M059J (cell line): ENCODE measurements at places on chromosomes 4 and X.

DNA sequence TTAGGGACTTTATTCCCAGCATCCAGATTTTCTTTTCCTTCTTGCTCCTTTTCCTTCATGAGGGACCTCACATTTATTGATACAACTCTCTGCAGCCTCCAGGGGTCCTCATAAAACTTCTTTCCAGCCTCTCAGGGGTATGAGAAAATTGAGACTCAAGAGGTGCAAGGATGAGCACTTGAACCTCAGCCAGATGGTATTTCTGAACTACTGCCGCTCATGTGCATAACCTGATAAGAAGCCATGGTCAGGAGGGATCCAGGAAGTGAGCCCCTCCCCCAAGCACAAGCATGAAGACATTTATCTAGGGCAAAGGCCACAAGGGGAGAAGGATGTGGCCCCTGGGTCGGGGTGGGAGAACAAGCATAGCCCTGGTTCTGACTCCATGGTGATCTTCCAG, 73.3 kb downstream of the TSPAN7 start:
- no peak for DNase-seq

DNA sequence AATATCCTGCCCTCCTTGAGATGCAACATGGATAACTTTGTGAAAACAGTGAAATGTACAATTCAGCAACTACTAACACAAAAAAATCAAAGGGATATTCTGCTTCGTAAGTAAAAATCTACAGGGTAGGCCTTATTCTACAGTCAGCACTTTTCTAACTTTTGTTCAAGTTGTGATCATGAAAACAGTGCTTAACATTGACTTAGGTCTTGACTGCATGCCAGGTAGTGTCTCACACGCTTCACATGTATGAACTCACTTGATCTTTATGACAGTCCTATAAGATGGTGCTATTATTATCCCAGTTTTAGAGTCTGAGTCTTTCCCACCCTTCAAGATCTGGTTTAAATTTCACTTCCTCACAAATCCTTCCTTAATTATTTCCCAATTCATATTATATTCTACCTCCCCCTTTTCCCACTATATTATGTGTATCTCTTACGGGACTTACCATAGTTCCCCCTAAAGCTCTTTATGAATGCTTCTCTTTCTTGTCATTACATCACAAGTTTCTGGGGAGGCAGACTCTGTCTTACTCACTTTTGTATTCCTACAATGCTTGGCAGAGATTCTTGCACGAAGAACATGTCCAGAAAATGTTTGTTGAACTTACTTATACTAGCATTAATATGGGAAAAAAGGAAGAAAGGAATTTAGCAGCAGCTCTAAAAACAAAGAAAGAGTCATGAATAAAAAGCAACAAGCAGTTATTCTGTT, 179.8 kb downstream of the SCFD2 start:
- no peak for DNase-seq

GRCh38 chr4:44150091-44150576, 298.5 kb downstream of the KCTD8 start:
- DNase-seq = peak; percentile 20

- peak; percentile 11 for DNase-seq
Observed at GRCh38 chr4:7761720-7762119, 177.9 kb downstream of the AFAP1 start.

DNA sequence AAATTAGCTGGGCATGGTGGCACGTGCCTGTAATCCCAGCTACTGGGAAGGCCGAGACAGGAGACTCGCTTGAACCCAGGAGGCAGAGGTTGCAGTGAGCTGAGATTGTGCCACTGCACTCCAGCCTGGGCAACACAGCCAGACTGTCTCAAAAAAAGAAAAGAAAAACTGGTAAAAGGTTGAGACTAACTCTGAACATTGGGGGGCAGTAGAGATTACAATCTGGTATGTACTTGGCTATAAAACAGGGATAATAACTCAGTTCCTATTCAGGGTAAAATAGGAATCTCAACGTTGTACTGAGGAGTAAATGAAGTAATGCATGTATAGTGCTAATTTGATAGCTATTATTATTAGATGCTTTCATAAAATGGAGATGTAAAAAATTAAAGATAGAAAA, 12.5 kb upstream of the KLF8 start:
- peak; percentile 4 for DNase-seq

DNA sequence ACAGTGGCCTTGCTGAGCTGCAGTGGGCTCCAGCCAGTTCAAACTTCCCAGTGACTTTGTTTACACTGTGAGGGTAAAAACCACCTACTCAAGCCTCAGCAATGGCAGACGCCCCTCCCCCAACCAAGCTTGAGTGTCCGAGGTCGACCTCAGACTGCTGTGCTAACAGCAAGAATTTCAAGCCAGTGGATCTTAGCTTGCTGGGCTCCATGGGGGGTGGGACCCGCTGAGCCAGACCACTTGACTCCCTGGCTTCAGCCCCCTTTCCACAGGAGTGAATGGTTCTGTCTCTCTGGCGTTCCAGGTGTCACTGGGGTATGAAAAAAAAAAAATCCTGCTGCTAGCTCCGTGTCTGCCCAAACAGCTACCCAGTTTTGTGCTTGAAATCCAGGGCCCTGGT, 168.9 kb upstream of the INTU start:
- DNase-seq = no peak

- DNase-seq = no peak
Observed at GRCh38 chrX:24988314-24988713, 27.5 kb downstream of the ARX start.

DNA sequence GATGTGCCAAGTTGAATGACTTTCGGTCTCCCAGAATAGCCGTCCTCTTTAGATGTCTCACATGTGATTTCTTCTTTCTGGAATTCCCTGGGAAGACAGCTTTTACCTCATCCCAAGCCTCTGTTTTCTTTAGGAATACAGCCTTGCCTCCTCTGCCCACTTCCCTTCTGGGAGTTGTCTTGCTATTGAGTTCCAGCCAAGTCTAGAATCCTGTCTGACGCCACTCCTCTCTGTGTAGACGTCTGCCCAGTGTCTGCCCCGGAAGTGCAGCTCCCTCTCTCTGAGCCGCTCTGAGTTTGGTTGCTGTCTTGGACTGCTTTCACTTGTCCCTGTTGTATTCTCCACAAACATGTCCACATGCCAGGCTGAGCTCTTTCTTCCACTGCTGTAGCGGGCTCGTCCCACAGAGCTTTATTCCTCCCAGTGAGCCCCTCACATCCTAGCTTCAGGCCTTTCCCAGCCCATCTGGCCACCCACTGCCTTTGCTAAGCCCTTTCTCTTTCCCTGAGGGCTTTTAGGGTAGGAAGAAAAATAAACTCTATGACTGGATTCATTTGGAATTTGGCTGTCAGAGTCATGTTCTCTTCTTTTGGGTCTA, 9.0 kb upstream of the IGFBP7 start:
- peak; percentile 90 for DNase-seq

DNA sequence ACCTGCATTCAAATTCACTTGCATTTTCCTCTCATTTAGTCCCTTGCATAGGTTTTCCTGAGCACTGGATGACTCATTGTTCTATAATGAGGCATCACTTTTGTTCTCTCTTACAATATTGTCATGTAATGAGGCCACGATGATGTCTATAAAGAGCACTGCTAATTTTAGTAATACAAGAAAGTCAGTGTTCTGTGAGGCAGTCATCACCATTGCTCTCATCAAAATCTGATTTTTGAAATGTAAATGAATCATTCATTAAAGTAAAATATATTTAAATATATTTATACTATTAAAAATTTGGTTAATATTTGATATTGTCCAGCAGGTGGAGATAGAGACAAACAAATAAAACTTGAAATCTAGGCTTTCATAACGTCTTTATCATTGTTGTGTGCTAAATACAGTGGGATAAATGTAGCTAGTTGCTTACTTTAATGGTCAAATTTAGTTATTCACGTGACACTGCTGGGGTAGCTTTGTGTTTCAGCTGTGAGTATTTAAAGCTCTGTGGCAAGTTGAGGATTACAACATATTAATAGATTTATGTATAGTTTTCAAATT, 15.4 kb downstream of the HMGB2 start:
- peak; percentile 49 for DNase-seq

DNA sequence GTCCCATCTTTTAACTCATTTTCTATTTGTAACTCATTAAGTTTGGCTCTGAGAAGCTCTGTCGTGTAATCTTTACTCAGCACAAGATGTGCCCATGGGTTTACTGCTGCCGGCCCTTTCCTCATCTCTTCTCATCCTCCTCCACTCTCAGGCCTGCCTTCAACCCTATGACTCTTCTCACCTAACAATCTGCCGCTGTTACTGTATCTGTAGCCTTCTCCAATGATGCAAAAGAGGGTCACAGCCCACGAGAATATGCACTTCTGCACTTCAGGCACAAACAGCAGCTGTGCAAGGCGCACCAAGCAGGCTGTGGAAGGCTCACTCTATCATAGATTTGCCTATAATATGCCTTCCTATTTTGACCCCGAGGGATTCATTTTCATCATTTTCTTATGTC, 546.5 kb upstream of the GALNTL6 start:
- no peak for DNase-seq

DNA sequence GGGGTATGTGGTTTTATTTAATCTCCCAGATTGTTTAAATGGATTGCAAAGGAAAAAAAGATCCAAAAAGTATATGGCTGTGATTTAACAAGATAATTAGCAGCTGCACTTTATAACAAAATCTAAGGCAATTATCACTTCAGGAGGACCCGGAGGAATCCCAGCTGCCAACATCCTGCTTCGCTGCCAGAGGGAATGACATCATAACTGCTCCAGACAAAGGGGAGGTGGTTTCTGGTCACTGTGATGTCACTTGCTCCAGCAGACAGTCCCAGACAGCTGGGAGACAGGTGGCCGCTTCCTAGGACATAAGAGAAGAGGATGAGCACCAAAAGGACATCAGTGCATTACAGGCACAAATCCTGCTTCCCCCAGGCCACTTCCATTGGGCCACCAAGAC, 371.0 kb downstream of the BCOR start:
- DNase-seq = peak; percentile 78

GRCh38 chrX:38881066-38881465, 79.8 kb downstream of the MID1IP1 start:
- DNase-seq = no peak

GRCh38 chr4:182745237-182745636, 171.9 kb downstream of the DCTD start:
- DNase-seq = peak; percentile 66

GRCh38 chr4:163404580-163404979, 60.9 kb downstream of the NPY5R start:
- no peak for DNase-seq

DNA sequence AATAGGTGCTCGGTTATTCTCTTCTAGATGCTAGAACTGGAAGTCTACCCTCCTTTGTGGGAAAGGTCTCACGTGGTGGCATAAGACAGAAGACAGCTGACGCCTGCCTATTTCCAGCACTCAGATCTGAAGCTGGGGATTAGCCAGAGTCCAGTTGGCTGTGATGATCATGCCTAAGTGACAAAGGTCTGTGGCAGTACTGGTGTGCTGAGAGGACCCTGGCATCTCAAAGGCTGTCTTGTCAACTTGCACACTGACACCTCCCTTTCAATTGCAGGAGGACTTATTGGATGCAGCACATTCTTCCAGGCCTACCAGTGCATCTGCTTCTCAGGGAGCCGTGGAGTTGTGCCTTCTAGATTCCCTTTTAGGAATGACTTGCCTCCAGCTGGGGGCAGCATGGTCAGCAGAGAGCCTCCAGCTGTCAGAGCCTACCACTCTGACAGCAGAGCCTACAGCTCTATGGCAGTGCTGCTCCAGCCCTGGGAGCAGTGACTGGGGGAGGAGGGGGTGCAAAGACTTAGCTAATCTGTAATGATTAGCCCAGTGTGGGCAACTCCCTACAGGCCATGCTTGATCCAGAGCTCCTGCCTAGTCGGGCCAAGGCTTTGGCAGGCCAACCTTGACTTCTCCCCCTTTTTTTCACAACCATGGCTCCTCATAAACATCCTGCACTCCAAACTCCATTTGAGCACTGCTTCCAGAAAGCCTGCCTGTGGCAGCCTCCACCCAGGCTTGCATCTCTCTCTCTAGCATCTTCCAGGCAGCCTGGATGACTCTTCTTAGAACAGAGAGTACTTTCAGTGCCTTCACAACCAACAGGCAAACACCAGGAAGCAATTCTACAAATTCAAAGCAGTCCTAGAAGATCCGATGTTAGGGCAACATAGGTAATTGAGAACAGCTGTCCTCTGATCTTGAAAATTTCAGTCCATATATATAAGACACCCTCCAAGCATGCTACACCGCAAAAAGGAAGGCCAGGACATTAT, 13.8 kb upstream of the FGFBP2 start:
- no peak for DNase-seq

GRCh38 chr4:1819284-1819683, 26.2 kb downstream of the FGFR3 start:
- DNase-seq = no peak

- DNase-seq = no peak
Observed at GRCh38 chrX:70436343-70436742, 8.3 kb upstream of the DLG3 start.

GRCh38 chr4:15696866-15697265, 6.0 kb upstream of the BST1 start:
- DNase-seq = no peak

DNA sequence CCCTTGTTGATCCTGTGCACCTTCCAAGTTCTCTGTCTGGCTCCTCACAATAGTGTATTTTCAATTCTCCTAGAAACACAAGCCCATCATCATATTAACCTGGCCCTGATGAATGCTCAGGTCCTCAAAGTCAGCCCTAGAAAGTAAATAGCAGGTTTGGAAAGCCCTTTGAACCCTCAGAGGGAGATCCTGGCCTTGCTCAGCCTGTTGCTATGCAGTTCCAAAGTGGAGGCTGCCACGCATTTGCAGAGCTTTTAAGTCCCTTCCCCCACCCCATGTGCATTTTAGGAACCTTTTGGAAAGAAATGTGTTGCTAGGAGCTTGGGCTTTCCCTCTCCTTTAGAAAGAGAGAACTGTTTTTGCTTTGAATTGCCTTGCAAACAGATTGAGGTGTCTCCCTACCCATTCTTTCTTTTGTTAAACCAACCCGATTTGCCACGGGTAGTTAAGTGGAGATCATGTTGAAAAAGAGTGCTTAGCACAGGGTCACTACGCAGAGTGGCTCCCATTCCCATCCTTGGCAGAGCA, 12.2 kb downstream of the MAMLD1 start:
- DNase-seq = no peak

DNA sequence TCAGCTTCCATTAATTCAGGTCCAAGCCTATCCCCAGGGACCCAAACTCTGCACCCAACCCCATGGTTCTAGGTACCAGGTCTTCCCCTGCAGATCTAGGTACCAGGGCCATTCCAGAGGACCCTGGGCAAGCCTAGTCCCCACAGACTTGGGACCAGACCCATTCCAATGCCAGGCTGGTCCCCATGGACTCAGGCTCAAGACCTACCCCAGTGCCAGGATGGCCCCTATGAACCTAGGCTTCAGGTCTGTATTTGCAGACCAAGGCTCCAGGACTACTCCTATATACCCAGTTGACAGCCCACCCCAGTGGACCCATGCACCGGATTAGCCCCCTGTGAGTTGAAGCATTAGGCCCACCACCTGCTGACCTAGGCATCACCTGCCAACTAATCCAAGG, 8.9 kb downstream of the MTHFD2L start:
- no peak for DNase-seq

DNA sequence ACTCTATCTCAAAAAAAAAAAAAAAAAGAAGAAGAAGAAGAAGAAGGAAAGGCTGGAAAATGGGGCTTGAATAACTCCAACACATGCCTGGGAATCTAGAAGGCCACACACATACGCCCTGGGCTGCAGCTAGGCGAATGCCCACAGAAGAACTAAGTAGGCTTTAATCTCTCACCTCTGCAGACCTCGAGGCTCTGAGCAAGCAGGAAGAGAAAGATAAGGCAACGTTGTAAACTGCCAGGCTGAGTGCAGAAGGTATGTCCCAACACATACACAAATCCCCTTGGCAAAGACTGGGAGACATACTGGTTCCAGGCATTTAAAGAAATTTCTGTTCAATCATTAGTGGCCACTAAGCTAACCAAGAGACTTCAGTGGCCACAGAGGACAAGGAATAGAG, 18.4 kb downstream of the SLC38A5 start:
- DNase-seq = no peak
